ENCODE measurements at places on chromosomes 4 and X.

- DNase-seq = peak; percentile 74
Measured at GRCh38 chr4:31081366-31081765, 361.2 kb downstream of the PCDH7 start.

- no peak for DNase-seq
Measured at GRCh38 chr4:31045151-31045550, 325.0 kb downstream of the PCDH7 start.

GRCh38 chr4:26000274-26000950 lies 86.4 kb downstream of the SMIM20 start:
- no peak for DNase-seq

GRCh38 chr4:99209671-99210070 lies 9.4 kb downstream of the ADH6 start:
- peak; percentile 37 for DNase-seq

- no peak for DNase-seq
Measured at GRCh38 chrX:54980334-54980733, 13.7 kb downstream of the PFKFB1 start.

DNA sequence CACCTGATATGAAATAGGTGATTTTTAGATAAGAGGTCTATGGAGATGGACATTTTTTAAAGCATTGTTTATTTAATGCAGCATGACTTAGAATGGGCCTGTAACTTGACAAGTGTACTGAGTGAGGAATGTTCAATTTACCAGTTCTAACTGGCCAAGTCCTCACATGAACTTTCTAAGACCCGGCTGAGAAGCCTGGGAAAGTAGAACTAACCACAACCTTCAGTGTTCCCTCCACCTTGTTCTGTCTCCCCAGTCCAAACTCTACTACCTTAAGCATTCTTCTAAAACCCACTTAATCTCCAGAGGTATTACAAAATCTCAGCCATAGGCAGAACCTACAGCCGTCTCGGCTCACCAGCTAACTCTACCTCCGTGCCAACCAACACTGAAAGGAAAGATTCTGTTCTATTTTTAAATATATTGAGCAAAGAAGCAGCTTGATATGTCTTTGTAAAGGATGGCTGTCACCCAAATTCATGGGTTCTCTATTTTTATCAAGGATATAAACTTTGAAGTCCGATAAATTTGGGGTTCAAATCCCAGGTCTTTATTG lies 6.8 kb downstream of the PPARGC1A start:
- no peak for DNase-seq

- no peak for DNase-seq
Measured at GRCh38 chrX:97332963-97333362, 449.3 kb downstream of the RPA4 start.

GRCh38 chrX:39396358-39396995 lies 595.2 kb downstream of the MID1IP1 start:
- no peak for DNase-seq

- DNase-seq = no peak
Measured at GRCh38 chr4:7585768-7586167, 151.0 kb upstream of the PSAPL1 start.

- no peak for DNase-seq
Measured at GRCh38 chrX:131746491-131746968, 202.7 kb downstream of the OR13H1 start.

DNA sequence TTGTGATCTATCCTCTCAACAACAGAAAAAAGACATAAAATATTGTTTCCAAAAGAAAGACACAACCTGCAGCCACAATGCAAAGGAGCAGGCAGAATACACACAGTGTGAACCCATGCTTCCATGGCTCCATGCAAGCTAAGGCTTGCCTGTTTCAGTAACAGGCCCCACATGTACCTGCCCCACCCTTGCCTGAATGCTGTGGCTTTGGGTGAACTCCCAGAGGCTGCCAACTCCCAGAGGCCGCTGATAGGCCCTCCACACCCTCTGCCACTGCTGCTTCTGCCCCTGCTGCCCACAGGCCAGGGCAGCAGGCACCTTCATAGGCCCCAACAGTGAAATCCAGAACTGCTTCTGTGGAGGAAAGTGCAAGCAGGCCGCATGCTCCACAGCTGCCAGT lies 313.9 kb downstream of the CHIC1 start:
- DNase-seq = no peak

- DNase-seq = no peak
Measured at GRCh38 chrX:145464650-145465049, 217.3 kb downstream of the SPANXN1 start.

GRCh38 chr4:80188801-80189458 lies 8.4 kb upstream of the PRDM8 start:
- no peak for DNase-seq
